ENCODE measurements at places on chromosomes 6 and 20.

GRCh38 chr6:42269553-42269952, 51.9 kb upstream of the MRPS10 start:
- DNase-seq: no peak

- DNase-seq: no peak
These were observed 94.2 kb upstream of the ATXN1 start for GRCh38 chr6:16855460-16855859.

DNA sequence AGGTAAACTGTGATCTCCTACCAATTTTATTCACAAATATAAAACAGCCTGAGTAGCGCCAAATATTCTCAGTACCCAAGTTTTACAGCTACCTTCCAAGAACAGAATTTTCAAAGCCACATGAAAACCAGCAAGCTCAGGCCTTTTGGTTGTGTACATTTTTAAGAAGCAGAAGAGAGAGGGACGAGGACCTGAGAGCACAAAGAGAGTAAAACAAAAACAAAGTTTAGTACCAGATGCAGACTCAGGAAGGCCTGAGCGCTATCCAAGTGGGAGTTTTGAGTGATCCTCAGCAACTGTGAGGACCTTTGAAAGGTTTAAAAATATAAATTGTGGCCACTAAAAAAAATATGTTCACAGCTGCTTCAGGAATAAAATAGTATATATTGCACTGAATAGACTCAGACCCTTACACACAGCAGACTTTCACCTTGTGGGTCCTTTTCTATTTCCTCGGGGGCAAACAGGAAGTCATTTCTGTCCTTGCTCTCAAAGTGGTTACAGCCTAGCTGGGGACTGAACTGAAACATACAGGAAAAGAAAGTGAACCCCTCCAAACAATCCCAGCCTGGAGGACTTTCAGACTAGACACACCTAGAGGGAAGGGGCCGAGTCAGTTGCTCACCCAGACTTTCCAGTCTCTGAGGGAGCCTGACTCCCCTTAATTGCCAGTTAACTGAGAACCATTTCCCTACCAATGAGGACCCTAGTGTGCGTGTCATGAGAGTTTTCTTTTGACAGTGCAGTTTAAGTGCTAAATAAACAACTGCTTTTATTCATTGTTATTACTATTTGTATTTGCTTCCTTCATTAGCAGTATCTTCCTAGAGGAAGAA, 48.5 kb upstream of the NT5E start:
- no peak for DNase-seq

DNA sequence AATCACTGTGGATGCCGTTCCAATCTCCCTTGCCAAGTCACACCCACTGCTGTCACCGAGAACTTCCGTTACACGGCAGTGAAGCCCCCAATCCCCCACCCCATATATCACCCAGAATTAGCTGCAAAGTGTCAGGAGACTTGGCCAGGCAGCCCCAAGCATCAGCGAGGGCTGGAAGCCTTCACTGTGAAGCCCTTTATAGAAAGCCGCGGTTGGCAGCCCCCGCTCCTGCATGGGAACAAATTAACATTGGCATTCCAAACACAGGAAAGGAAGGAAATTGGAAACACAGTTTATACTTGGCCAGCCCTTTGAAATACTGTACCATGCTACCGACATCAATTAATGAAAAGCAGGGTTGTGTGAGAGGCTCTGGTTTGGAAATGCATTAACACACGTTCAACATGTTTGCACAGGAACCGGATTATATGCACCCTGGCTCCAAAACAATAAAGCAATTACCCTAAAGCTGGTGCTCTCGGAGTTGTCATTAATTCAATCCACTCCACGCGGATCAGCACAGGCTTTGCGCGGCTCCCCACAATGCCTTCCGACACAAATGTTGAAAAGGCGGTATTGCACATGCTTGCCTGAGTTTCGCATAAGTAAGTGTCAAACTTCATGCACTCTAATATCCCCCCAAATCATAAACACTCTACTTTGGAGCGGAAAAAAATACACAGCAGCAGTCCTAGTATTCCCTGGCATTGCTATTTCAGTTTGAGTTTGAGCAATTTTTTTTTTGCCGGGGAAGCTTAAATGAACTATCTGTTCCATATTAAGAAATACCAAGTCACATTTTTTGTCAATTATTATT, 7.1 kb downstream of the BMP7 start:
- DNase-seq: no peak

DNA sequence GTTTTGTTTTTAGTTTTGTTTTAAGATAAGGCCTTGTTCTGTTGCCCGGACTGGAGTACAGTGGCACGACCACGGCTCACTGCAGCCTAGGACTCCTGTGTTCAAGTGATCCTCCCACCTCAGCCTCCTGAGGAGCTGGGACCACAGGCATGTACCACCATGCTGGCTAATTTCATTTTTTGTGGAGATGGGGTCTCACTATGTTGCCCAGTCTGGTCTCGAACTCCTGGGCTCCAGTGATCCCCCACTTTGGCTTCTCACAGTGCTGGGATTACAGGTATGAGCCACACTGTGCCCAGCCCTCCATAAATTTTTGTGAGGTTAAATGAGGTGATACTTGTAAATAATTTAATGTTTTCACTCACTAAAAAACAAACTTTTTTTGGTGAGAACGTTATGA, 76.6 kb downstream of the ARID1B start:
- no peak for DNase-seq

DNA sequence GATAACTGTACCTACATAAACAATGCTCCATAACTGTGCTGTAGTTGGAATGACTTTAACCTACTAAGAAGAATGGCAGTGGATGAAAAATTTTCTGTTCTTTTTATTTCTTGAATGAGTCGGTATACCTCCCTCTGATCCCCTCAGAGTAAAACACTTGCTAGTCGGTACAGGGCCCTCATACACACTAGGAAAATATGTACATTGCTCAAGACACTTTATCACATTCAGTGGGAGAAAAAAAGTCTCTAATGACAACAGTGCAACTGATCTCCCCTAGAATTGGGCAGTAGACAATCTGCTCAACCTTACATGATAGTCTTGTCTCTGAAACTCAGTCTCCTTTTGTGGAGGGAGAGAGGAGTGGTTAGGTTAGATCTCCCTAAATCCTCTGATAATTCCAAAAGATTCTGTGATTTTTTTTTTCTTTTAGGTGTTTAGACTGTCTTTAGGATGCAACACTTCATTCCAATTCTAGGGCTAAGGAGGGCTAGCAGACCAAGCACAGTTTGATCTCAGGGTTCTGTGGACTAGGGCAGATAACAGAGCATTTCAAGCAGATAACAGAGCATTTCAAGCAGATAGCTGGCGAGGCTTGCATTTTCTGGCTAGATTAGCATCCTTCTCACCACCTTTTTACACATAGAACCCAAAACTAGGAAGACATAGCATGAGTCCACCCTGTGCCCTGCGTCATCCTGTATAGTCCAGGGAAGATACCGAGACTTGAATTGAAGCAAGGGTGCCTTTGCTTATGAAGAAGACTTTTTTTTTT, 100.3 kb upstream of the TNFAIP3 start:
- no peak for DNase-seq

DNA sequence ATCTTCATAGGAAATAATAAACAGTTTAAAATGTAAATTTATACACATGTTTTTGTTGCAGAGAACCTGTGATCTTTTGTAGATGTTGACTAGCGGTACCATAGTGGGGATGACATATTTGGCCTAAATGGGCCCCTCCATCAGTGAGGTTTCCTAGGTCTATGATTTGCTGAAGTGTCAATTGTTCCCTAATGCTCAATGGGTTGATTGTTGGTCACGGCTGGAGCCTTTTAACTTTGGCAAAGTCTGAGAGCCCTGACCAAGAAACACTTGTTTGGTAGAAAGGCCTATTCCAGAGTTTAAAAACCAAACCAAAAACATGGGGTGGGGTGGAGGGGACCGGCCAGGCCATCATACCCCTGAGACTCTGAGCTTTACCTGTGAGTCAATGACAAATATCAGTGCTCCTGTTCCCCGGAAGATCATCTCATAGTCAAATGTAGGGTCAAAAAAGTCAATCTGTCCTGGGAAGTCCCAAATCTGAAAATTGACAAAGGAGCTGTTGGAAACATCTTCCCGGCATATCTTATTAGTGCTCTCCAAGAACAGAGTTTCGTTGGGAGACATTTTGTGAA, 25.1 kb downstream of the RRAGD start:
- no peak for DNase-seq

DNA sequence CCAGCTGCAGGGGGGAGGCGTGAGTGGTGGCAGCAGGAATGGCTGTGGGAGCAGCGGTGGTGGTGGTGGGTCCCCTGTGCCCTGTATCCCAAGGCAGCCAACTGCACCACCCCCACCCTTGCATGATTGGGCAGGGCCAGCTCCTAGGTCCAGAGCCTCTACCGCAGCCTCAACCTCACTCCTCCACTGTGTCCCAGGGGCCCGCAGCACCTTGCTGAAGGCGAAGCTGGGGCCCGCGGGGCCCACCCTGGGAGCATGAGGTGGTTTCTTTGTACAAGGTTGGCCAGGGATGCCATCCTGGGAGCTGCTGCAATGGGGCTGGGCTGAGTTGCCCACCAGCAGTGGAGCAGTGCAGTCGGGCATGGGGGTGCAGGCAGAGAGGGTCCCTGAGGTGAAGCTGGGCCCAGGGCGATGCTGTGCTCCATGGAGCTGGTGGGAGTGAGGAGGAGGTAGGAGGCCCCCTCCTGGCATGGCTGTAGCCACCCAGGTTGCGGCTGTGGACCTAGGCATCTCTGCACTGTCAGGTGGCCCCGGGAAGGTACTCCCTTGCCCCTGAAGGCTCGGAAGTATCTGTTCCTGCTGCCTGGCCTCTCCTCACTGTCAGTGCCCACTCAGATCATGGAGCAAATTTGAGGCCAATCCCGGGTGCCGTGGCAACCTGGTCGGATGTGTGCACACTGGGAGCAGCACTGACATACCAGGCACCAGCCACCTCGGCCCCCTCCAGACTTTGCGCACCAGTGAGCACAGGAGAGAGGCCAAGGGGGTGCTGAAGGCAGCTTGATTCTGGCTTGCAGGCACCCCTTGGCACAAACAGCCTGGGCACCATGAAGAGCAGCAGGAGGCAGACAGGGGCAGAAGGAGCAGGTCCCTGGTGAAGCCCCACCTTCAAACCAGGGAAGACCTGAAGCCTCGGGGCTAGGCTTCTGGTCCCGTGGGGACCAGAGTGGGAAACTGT, 60.2 kb upstream of the L3MBTL3 start:
- DNase-seq: no peak

DNA sequence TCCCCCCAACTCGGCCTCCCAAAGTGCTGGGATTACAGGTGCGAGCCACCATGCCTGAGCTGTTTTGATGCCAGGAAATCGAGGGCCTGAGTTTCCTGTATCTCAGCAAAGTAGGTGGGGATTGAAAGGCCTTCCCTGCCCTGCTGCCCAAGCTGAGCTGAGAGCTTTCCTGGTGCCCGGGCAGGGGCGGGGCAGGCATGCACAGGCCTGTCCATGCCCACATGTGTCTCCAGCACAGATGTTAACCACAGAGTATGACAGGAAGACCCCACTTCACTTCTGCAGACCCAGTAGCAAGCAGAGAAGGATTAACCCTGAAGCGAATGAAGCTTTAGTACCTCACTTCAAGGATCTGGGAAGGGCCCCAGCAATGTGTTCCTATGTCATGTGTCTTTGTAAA, 66.0 kb downstream of the GPR6 start:
- no peak for DNase-seq

DNA sequence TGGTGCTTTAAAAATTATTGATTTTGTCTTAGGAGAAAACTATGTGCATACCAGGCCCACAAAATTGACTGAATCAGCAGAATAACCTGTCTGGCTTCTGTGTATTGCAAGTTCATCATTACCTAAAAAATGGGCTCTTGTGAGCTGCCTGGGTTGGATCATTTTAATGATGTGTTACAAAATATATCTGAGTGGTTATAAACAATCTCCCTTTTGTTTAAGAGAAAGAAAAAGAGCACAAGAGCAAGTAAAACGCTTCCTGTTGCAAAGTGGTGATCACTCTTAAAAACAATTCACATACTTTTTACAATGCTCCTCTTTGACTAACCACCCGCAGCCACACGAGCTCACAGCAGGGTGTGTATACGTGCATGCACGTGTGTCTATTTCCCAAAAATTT, 335.1 kb downstream of the HDGFL1 start:
- DNase-seq: no peak

DNA sequence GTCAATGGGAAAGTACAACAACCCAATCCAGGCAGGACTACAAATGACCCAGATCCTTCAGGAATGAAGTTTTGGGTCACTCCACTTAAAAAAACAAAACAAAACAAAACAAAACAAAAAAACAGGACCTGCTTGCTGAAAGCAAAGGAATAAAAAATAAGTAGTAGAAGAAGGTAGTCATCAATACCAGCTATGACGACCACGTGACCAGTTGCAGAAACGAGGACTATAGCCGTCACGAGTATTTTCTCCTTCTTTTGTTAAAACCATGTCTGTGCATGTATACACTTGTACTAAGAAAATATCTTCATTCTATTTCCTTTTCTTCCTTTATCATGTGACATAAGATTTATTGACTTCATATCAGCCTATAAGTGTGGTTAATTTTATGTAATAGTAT, 308.4 kb upstream of the DEFB112 start:
- no peak for DNase-seq

GRCh38 chr6:67450641-67451040, 1184.4 kb upstream of the ADGRB3 start:
- no peak for DNase-seq

GRCh38 chr6:107435798-107436197, 23.6 kb downstream of the PDSS2 start:
- DNase-seq: no peak

DNA sequence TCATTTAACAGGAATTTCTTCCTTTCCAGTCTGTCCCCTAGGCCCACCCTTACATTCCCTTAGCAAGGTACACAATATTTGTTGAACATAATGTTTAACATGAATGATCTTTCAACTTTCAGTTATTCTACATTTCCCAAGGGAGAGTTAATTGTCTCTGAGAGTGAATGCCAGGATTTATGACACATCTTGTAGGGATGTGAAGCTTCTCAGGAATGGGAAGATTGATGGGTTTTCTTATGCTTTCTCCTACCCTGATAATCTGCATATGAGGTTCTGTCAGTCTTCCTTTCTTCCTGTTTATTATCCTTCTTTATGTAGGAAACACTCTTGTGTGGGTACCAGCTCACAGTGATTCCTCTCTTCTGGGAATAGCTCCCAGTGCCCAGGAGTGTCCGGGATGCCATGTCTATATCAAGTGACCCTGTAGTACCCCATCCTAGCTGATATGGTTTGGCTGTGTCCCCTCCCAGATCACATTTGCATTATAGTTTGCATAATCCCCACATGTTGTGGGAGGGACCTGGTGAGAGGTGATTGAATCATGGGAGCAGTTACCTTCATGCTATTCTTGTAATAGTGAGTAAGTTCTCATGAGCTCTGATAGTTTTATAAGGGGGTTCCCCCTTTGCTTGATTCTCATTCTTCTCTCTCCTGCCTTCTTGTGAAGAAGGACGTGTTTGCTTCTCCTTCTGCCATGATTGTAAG, 7.1 kb upstream of the FYN start:
- no peak for DNase-seq

- no peak for DNase-seq
These were observed 122.6 kb downstream of the HIVEP2 start for GRCh38 chr6:142822383-142822782.

- no peak for DNase-seq
These were observed 24.0 kb upstream of the GATA5 start for GRCh38 chr20:62499758-62500236.

- DNase-seq: no peak
These were observed 298.0 kb downstream of the QKI start for GRCh38 chr6:163712566-163712961.
